ENCODE measurements at places on chromosomes 5 and 9.

- DNase-seq = no peak
Observed at GRCh38 chr5:153765987-153766386, 272.7 kb downstream of the FAM114A2 start.

DNA sequence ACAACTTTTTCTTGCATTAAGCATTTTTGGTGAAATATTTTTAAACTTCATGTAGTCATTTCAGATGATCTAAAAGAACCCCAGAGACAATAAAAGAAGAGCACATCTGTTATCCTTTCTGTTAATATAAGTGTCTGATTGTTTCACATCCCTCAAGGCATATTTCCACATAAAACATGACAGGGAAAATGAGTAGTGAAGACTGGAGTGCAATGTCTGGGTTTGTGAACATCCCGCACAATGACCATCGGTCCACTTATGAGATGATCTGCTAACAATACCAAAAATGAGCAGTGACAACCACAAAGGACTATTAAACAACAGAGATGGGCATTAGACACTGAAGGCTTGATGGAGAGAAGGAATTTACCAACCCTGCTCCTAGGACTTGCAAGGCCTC is 209.1 kb downstream of the NR2F1-AS1 start:
- DNase-seq = no peak

GRCh38 chr9:17555362-17556054 is 23.4 kb upstream of the SH3GL2 start:
- DNase-seq = no peak

GRCh38 chr9:111833941-111834340 is 39.2 kb upstream of the SHOC1 start:
- DNase-seq = no peak

GRCh38 chr9:93177676-93178075 is 6.3 kb upstream of the WNK2 start:
- no peak for DNase-seq

GRCh38 chr9:117644932-117645636 is 59.1 kb upstream of the TLR4 start:
- no peak for DNase-seq

GRCh38 chr9:131335368-131335755 is 45.8 kb downstream of the PLPP7 start:
- DNase-seq = no peak

DNA sequence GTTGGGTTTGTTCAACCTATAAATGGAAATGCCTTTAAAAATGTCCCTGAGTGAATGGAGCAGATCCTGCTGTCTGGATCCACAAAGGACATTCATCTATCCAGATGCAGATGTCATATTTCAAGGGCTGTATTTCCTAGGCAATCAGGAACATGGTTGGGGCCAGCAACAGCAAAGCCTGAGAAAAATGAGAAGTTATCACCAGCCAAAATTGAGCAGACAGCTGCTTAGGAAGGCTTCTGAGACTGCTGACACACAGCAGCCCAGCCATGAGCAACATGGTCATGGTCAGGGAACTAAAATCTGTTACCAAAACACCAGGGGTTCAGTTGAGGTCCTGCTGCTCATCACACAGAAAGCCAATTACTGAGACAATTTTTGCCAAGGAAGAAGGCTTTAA is 9.2 kb upstream of the IL7R start:
- DNase-seq = no peak

- DNase-seq = no peak
Observed at GRCh38 chr9:76321195-76321828, 72.9 kb downstream of the RFK start.

GRCh38 chr9:114256827-114257328 is 66.0 kb upstream of the ORM1 start:
- DNase-seq = no peak

DNA sequence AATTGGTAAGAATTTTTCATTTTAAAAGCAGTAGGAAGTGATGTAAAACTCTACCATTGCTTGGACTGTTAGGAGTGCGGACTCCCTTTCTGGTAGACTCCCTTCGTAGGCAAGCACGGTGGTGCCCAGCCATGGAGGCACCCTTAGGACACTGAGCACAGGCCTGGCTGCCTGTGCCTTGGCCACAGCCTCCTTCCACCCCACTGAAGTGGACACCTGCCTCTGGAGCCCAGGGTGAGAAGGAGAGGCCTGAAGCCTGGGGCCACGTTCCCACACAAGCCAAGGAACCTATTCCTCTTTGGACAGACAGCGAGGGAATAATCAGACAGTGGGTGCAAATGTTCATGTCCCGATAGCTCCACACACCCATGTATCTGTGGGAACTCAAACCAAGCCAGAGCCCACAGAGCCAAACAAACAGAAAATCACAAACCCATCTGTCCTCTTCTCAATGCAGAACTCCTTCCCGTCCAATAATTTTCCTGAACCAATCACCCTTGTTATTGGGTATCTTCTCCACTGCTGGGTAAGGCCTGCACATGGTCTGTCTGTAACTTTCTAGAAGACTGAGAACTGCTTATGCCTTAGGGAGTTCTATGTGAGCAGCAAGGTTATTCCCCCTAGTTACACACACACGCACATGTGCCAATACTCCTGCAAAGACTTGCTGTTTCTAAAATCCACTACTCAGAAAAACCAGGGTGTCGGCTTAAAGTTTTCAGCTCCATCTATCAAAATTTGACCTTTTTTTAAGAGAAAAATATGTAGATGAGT is 45.2 kb downstream of the UBE2QL1 start:
- no peak for DNase-seq

DNA sequence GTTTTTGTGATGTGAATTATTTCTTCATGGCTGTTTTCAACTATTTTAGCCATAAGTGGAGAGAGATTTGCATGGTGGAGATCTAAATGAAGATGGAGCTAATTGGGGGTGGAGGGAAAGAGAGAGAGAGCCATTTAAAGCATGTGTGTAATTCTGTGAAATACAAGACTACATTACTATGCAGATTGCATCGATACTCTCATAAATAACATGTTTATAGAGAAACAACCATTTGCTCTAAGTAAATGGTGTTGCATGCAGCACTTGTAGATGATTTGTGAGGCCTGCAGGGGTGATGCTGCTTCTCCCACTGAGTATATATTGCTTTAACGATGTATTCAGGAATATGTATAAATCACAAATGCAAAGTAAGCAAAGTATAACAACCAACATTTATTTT is 270.2 kb upstream of the RIOK2 start:
- DNase-seq = no peak

DNA sequence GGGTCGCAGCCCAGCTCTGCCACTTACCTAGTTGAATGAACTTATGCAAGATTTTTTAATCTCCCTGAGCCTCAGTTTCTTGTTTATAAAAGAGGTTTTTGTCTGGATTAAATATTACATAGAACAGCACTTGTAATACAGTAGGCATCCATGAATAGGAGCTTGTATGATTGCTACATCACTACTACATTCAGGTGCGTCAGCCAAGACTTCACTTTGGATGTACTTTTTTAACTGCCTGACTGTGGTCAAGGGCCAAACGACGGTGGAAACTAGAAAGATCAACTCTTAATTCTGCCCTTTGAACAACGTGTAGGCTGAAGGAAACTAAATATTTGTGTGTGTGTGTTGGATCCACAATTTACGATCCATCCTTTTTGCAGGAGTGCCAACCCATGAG is 172.8 kb downstream of the RFK start:
- DNase-seq = no peak

- DNase-seq = no peak
Observed at GRCh38 chr5:113703266-113703665, 189.8 kb downstream of the YTHDC2 start.

- DNase-seq = peak; percentile 0
Observed at GRCh38 chr5:850511-851006, at the start of gene ZDHHC11. ZDHHC11 (minus strand) TSS chr5:850986; CDS start chr5:850602, 384 bp downstream.

DNA sequence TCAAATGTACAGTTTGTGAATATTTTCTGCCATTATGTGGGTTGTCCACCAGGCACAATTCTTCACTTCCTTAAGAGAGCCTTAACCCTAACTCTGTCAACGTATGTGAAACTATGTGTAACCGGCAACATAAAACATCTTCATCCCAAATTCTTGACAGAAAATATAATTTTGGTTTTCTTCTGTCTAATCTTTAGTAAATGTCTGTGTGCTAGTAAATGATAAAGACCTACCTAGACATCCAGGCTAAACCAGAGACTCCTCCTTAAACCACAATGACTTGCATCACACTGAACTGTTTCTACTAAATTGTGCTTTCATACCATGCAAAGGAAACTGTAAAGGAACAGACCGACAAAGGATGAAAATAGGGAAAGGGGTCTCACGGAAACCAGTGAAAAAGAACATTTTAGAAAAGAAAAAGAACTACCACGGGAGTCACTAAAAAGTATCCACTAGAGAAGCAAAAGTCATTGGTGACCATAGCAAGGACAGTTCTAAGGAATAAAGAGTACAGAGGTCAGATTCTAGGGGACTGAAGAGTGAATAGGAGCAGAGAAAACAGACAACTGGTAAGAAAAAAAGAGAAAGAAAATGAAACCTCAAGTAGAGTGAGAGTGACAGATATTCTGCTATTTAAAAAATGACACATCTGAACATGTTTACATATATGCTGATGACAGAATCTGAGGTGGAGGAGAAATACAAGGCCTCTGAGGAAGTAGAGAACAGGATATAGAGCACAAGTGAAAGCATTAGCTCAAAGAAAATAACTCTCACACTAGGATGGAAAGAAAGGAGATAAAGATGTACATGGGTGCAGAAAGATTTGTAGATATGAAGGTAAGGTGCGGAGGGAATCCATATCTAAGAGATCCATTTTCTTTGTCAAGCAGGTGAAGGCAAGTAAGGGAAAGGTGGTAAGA is 49.4 kb downstream of the FNIP1 start:
- no peak for DNase-seq

DNA sequence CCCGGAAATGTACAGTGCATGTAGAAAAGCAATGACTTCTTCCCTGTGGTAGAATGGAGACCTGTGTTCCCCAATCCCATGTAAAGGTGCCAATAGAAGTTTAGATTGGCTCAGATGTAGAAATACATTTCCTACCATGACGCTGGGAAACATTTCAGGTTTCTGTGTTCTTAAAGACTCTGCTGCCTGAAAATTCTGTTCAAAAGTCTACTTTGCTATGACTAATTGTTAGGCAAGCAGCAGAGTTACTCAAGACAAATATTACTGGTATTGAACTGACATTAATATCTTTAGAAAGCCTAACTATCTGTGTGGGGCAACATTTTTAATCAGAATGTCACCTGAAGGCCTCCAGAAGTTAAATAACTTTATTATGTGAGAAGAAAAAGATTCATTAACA is 75.5 kb upstream of the ELL2 start:
- no peak for DNase-seq

DNA sequence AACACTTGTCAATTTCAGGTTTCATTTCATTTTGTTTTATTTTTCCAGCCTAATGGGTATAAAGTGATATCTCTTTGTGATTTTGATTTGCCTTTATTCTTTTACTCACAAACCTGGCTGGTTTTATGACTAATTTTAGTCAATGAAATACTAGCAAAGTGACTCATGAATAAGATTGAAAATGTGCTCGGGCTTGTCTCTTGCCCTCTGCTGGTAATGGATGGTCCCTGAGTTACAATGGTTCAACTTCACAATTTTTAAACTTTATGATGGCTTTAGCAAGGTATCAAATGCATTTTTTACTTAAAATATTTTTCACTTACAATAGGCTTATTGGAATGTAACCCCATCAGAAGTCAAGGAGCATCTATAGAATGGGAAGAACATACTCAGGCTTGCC is 431.4 kb upstream of the CCNG1 start:
- no peak for DNase-seq

DNA sequence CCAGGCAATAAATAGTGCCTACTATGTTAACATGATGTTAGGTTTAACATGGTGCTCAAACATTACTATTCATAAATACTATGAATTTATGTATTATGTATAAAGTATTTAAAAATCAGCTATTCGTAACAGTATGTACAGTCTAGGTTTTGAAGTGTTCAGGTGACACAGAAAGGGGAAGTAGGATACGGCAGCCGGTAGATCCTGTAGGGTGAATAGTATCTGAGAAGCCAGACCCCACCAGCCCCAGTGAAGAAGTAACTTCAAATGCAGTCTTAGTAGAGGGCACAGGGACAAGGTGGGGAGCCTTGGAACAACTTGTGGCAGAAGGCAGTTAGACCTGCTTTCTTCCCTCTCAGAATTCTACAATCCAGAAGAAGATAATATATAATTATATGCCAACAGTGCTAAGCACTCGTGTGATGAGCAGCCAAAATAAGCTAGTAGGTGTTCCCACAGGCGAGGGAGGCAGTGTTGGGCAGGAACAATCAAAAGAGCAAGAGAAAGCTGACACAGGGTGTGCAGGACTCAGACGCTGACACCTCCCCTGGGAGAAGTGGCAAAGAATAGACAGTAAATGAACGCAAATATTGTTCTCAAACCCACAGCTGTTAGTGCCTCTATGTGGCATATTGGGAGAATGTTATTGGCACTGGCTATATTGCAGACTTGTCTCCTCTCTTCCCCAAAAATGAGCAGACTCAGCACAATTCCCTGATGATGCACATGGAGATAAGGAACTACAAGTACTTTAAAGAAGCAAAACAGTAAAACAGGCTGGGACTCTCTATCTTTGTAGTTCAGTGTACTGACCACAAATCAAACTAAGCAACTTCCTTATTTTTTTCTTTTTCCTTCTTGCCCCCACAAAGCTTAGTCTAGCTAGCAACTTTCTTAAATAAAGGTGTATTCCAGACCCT is 4.6 kb downstream of the ZNF367 start:
- no peak for DNase-seq

GRCh38 chr5:135635451-135635850 is 56.7 kb upstream of the CXCL14 start:
- DNase-seq = no peak

GRCh38 chr9:37683531-37684371 is 33.0 kb downstream of the FRMPD1 start:
- DNase-seq = no peak

GRCh38 chr5:87900419-87900818 is 368.2 kb downstream of the TMEM161B start:
- no peak for DNase-seq

- DNase-seq = peak; percentile 71
Observed at GRCh38 chr9:96655198-96655851, at the start of gene PRXL2C. PRXL2C (minus strand) TSS chr9:96655317; CDS start chr9:96655281, 36 bp downstream.

GRCh38 chr5:73302797-73303147 is 129.8 kb downstream of the TMEM174 start:
- no peak for DNase-seq

- no peak for DNase-seq
Observed at GRCh38 chr5:170534177-170534576, 30.4 kb downstream of the KCNIP1 start.

- no peak for DNase-seq
Observed at GRCh38 chr5:83401775-83402174, 69.8 kb upstream of the VCAN start.

Measured in activated gamma-delta T cell treated with Interleukin-2 at 50 U/mL for 16 hours (primary cell).